ENCODE measurements at places on chromosomes 1 and 21. TPM values are rescaled to one million over a fixed set of nuclear protein-coding genes. Genes with fewer than 3 reads are reported as not detected.
A peak's percentile ranks its signal among the peaks of the same experiment; 100 is the strongest.

The UBXN10 gene
- total RNA-seq: 0.60 TPM

The CFAP107 gene
- total RNA-seq: not detected

The ZYG11A gene
- not detected for total RNA-seq

The C1QB gene
- 441 TPM for total RNA-seq

The ENAH gene
- 244 TPM for total RNA-seq

The DIP2A gene
- 26.4 TPM for total RNA-seq

The CLCA4 gene
- total RNA-seq: not detected

The SEMA4A gene
- 5.8 TPM for total RNA-seq

The PRAMEF18 gene
- not detected for total RNA-seq

The C4BPB gene
- 3.3 TPM for total RNA-seq

The TMEM51 gene
- 4.3 TPM for total RNA-seq

The FBXO2 gene
- 1.9 TPM for total RNA-seq

The LENEP gene
- total RNA-seq: not detected

DNA sequence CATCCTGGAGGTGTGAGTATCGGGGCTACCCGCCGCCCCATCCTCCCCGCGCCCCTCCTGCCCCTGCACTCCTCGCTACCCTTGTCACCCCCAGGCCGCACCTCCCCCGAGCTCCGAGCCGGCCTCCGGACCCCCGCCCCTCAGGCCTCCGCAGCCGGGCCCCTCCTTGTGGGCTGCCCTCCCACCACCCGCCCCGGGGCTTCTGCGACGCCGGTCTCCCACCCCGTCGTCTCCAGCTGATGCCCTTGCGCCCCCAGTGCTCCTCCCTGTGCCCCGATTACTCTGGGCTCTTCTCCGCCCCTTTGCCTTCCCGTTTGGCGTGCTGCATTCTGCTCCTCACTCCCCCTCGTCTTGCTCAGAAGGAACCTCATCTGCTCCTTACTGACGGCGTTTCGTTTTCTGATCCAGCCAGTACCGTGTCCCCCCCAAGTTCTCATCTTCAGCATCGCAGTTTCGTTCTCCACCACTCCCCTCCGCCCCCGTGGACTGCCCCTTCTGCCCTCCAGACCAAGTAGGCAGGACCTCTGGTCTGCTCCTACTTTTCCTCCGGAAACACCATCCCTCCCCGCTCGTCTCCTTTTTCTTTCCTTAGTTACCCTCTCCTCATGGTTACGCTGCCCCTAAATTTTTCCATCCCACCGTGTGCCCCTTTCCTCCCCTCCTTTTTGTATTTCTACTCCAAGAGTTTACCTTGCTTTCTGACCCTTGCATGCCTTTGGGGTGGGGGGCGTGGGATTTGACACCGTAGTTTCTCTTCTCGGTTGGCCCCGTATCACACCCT is 841 bp downstream of the SNX27 start:
- peak; percentile 85 for DNase-seq

DNA sequence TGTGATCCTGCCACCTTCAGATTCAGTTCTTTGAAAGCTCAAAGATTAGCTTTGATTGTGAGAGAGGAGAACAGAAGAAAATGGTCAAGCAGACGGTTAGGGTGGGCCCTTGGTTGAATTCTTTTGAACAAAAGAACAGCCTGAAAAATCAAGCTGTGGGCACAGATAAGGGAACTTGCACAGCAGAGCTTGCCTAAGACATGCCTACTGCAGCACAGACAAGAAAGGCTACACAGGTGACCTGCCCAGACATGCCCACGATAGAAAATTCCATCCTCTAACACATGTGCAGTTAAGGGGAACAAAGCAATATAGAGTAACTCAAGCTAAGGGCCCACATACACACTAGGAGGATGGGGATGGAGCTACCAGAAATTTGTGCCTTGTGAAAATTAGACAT is 512.5 kb upstream of the LRRC7 start:
- DNase-seq: no peak

DNA sequence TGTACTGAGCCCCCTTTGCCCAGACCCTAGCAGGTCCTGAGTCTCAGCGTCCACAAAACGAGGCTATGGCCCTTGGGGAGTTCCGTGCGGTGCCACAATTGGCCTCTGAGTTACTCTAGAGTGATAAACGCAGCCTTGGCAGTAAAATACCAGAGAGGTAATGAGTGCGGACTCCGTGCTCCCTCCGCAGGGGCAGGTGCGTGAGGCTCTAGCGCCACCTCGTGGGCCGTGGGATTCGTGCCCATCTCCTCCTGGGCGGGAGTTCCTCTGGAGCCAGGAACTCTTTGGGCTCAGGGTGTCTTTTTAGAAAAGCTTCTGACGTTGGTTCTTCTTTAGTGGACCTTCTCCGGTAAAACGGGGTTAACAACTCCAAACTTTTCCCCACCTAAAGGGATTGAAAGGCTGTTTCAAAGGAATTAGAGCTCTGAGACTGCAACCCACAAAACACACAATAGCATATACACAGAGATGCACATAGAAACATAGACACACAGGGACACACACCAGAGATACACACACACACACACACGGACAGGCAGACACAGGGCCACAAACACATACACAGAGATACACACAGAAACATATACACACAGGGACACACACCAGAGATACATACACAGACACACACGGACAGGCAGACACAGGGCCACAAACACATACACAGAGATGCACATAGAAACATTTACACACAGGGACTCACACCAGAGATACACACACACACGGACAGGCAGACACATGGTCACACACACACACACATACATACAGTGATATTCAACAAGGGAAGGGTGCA is 99.4 kb downstream of the KCNJ15 start:
- peak; percentile 95 for DNase-seq

- no peak for DNase-seq
These were observed 46.0 kb upstream of the MACF1 start for GRCh38 chr1:39158327-39159086.

DNA sequence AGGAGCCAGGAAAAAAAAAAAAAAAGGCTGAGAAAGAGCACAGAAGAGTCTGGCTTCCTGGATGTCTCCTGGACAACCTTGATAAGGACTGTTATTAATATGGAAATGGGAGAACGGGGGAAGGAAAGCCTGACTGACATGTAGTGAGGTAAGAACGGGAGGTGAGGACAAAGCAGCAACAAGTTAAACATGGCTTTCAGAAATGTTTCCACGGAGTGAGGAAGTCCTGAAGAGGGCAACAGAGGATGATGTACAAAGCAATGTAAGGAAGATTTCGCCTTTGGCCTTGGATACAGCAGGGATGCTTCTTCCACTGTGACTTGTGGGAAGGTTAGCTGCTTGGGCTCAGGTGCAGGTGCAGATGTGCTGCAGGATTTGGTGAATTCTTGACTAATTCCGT is 11.9 kb upstream of the NIBAN1 start:
- DNase-seq: no peak

GRCh38 chr1:213256438-213257087 is 205.5 kb downstream of the RPS6KC1 start:
- no peak for DNase-seq

GRCh38 chr21:42562816-42563215 is 49.2 kb downstream of the SLC37A1 start:
- DNase-seq: peak; percentile 32

DNA sequence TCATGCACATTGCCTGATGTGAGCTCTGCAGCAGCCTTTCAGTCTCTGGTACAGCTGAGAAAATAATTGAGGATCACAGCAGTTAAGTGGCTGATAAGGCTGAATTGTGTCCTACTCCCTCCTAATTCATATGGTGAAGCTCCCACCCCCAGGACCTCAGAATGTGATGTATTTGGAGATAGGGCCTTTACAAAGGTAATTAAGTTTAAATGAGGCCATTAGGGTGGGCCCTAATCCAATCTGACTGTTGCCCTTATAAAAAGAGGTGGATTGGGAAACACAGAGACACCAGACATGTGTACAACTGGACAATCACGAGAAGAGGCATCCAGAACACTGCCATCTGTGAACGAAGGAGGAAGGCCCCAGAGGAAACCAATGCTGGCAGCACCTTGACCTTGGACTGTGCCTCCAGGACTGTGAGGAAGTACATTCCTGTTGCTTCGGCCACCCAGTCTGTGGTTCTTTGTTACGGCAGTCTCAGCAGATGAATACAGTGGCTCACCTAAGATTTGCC is 148.1 kb downstream of the TRABD2B start:
- DNase-seq: no peak

GRCh38 chr1:25626018-25626417 is 9.4 kb downstream of the MAN1C1 start:
- no peak for DNase-seq

- DNase-seq: no peak
These were observed 105.8 kb downstream of the OMA1 start for GRCh38 chr1:58440696-58441095.

- DNase-seq: no peak
These were observed 20.5 kb downstream of the ROR1 start for GRCh38 chr1:63794354-63794753.

- no peak for DNase-seq
These were observed 2.4 kb downstream of the SELE start for GRCh38 chr1:169731446-169731845.

DNA sequence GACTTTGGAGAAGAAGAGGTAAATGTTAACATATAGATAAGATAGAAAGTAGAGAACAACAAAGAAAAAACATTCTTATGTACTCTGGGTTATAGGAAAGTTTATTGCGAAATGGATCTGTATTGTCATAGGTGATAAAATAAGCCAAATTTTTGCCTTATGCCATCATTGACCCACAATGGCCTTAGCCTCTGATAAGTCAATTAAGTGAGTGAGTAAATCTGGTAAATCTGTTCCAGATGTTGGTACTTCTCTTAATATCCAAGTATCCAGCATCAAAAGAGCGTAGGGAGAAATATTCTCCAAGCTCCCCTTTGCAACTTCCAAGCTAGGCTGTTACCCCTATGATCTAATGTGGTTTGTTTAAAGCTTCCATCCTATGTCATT is 38.3 kb upstream of the CLCA4 start:
- no peak for DNase-seq

DNA sequence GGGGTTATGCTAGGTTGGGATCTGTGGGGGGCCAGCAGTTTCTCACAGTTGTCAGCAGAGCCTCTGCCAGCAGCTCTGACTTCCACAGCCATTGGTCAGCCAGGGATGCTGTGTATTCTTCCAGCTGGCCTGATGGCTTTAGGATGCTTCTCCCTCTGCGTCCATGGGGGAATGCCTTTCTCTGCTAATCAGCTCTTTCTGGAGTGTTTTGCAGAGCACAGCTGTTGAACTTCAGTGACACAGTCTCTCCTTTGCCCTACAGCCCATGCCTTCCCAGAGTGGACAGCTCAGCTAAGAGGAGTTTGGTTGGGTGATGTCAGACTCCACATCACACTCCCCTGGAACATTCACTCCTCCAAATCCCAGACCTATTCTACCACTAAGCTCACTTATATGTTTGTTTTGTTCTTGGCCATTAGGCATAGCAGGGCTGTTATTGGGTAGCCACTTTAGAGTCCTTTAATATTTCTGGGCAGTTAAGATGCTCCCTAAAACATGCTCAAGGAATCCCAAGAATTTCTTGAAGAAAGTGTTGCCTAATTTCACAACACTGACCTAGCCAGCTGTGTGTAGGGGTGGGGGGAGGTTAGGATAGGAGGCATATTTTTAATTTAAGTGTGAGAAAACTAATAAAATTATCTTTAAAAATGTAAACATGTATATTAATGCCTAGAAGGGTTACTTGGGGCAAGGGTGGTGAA is 75.3 kb upstream of the KIAA0040 start:
- DNase-seq: no peak

- DNase-seq: no peak
These were observed 9.3 kb upstream of the FAM89A start for GRCh38 chr1:231049121-231049979.

DNA sequence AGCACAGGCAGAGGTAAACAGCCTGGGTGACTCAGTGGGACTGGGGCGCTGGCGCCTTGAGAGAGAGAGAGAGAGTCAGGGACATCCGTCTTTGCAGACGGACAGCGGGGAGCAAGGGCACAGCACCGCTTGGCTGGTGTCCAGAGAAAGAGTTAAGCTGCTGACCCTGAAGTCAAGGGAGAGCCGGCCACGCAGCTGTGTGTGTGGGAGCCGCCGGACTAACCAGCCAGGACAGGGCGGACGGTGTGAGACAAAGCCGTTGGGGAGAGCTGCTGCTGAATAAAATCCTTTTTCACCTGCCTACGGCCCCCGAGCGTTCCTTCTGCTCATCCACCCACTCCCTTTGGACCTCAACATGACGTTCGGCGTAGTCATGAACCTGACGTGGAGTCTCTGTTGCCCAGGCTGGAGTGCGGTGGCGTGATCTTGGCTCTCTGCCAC is 14.5 kb downstream of the CFAP74 start:
- DNase-seq: no peak

GRCh38 chr1:194104247-194104844 is 917.9 kb upstream of the B3GALT2 start:
- peak; percentile 51 for DNase-seq
